ENCODE measurements at places on chromosomes 6 and 20. TPM values are rescaled to one million over a fixed set of nuclear protein-coding genes. Genes with fewer than 3 reads are reported as not detected.

The BMP5 gene
- 1.8 TPM for total RNA-seq

The PRSS16 gene
- total RNA-seq, result not detected

The OR2H1 gene
- total RNA-seq, result not detected

The SEL1L2 gene
- total RNA-seq, result 0.71 TPM

The LCA5 gene
- 0.92 TPM for total RNA-seq

The CENPQ gene
- 5.0 TPM for total RNA-seq

The ZSCAN23 gene
- not detected for total RNA-seq

The ATXN1 gene
- total RNA-seq, result 31.5 TPM

The WFDC10B gene
- total RNA-seq, result not detected

The DAAM2 gene
- 37.4 TPM for total RNA-seq

The RCAN2 gene
- 88.8 TPM for total RNA-seq

The POPDC3 gene
- total RNA-seq, result 175 TPM

The SIRPB2 gene
- total RNA-seq, result 0.94 TPM

The PNPLA1 gene
- not detected for total RNA-seq

The BHLHE23 gene
- not detected for total RNA-seq

The HRH3 gene
- total RNA-seq, result not detected

Data from gastrocnemius medialis (tissue), 4 donors.